ENCODE measurements at places on chromosomes 7 and 10. TPM values are rescaled to one million over a fixed set of nuclear protein-coding genes. Genes with fewer than 3 reads are reported as not detected.
A peak's percentile ranks its signal among the peaks of the same experiment; 100 is the strongest.

The BCAP29 gene
- 42.9 TPM for total RNA-seq

The GPR146 gene
- total RNA-seq: 2.3 TPM

The STEAP1B gene
- 2.0 TPM for total RNA-seq

The ITIH2 gene
- not detected for total RNA-seq

The PLEKHS1 gene
- total RNA-seq: 1.0 TPM

The PON1 gene
- not detected for total RNA-seq

The HOXA10 gene
- 1.1 TPM for total RNA-seq

The DUSP5 gene
- 26.8 TPM for total RNA-seq

The FGL2 gene
- total RNA-seq: 1.6 TPM

DNA sequence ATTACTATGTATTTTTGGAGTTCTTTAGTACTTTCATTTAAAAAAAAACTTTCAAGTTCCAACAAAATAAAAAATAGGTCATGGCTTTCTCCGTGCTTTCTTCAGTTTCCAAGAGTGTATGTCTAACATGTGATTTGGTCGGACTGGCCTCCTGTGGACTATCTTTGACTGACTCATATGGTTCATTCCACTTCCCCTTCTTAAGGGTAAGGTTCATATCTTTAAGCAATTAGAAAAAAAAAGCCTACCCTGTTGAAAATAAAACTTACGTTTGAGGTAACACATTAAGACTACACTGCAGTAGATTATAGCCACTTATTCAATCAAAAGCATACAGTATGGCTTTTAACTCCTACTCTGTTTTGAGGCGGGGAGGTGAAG, 112.8 kb upstream of the AHR start:
- peak; percentile 31 for ATAC-seq

- ATAC-seq: no peak
Observed at GRCh38 chr10:1156616-1156886, 100.4 kb downstream of the WDR37 start.

GRCh38 chr10:92573798-92574547, at the start of gene IDE:
TSS of gene IDE (minus strand) at chr10:92574093. CDS start at chr10:92574019, 74 bp downstream.
- ATAC-seq: peak; percentile 95

GRCh38 chr10:119734396-119735332, 8.8 kb downstream of the INPP5F start:
- ATAC-seq: no peak

GRCh38 chr7:81460250-81461045, 309.4 kb downstream of the HGF start:
- ATAC-seq: no peak

DNA sequence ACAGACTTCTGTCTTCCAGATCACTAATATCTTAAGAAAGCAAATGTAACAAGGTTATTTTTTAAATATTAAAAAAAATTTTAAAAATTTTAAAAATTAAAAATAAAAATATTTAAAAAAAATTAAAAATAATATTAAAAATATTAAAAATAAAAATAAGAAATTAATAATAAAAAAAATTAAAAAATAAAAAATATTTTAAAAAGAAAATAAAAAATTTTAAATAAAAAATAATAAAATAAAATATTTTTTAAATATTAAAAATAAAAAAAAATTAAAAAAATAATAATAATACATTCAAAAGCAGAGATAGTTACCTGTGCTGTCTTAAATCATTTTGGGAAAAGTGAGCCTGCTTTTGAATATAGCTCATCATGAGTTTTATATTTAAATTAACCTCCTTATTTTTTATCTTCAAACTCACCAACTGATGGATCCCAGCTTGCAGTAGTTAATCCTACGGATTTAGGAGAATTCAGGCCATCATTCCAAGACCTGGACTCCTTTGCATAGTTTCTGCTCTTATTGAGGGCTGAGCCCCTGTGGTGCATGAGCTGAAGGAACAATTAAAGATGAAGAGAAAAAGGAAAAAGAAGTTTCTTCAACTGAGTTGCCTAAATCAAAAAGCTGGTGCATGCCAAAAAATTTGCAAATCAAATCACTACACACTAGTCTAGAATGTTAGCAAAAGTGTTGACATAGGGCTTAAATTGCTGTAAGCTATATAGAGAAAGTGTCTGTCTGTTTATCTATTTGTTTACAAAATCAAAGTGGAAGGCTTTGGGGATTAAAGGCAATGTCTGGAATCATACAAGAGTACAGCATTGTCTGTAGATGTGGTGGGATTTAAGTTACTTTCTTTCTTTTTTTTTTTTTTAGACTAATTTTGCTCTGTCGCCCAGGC, 50.5 kb upstream of the ZNF438 start:
- no peak for ATAC-seq

DNA sequence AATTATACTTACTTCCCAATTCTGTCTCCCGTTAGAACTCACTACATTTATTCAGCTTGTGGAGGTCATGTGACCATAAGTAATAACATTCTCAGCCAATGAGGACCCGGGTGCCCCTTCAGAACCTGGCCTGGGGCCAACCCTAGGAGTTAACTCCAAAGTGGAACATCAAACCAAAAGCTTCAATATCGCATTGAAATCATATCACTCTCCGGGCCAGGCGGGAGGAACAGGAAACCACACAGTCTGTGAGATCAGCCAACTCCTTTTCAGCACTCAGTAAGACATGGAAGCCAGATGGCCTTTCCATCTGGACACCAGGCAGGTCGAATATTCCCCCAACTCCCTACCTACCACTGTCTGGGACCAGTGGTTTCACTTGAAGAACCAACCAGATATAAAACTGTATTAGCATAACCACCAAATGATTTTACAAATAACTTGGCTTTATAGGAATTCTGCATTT, 5.5 kb downstream of the CREB3L2 start:
- ATAC-seq: no peak

DNA sequence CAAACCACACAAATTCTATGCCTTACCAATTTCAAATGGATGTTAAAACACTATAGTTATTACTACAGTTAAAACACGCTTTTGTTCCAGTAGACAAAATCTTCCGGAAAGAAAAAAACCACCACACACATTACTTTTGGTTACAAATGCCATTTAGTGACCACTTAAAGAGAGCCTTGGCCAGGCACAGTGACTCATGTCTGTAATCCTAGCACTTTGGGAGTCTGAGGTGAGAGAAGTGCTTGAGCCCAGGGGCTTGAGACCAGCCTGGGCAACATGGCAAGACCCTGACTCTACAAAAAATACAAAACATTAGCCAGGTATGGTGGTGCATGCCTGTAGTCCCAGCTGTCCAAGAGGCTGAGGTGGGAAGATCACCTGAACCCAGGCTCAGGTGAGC, 7.2 kb downstream of the TNPO3 start:
- ATAC-seq: no peak

DNA sequence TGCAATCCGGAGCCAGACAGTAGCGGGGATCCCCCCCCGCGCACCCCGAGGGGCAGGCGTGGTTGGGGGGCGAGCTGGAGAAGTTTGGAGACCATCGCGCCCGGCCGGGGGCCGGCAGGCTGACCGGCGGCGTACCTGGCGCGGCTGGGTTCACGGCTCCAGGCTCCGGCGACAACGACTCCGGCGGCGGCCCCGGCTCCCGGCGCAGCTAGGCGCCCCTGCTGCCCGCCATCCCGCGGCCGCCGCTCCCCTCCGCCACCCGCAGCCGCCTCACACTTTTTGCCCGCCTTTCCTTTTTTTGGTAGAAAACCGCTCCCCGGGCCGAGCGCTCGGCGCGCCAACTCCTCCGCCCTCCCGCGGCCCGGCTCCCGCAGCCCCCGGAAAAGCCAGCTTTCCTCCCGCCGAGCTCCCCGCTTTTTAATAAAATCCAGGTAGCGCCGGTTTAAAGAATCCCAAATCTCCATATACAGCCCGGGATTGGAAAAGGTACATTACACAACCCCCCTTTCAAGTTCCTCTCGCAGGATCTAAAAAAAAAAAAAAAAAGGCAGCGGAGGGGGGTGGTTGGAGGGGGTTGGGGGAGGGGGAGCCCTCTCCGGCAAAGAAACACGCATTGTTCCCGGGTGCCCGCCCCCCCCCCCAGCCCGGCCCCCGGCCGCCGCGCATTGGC, at the start of gene TNRC18:
TSS of gene TNRC18 (minus strand) at position 529 of the 670 bp plus-strand sequence. CDS start 2,588 bp downstream, outside the sequence.
- ATAC-seq: no peak

GRCh38 chr10:89531359-89531758, 4.0 kb downstream of the SLC16A12 start:
- no peak for ATAC-seq

GRCh38 chr7:513521-514166, 6.0 kb downstream of the PDGFA start:
- no peak for ATAC-seq

- ATAC-seq: no peak
Observed at GRCh38 chr10:1629326-1630198, 107.8 kb downstream of the ADARB2 start.

DNA sequence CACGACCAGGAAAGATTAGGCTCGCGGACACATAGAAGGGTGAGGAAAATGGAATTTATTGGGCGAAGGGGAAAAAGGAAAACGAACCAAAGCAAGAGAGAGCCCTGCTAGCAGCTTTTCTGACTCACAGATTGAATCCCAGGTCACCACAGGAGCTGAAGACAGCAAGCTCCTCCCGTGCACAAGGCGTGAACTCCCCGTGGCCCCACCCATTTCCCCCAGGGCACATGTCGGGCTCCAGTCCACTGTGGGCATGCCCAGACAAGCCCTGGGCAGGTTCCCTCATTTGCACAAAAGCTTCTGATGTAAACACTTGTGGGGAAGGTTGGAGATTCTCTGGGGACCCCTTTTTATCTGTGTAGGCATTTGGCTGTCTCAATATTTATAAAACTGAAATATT, 582.4 kb downstream of the SUGCT start:
- ATAC-seq: peak; percentile 99

- no peak for ATAC-seq
Observed at GRCh38 chr10:13392701-13393100, 44.6 kb upstream of the SEPHS1 start.

DNA sequence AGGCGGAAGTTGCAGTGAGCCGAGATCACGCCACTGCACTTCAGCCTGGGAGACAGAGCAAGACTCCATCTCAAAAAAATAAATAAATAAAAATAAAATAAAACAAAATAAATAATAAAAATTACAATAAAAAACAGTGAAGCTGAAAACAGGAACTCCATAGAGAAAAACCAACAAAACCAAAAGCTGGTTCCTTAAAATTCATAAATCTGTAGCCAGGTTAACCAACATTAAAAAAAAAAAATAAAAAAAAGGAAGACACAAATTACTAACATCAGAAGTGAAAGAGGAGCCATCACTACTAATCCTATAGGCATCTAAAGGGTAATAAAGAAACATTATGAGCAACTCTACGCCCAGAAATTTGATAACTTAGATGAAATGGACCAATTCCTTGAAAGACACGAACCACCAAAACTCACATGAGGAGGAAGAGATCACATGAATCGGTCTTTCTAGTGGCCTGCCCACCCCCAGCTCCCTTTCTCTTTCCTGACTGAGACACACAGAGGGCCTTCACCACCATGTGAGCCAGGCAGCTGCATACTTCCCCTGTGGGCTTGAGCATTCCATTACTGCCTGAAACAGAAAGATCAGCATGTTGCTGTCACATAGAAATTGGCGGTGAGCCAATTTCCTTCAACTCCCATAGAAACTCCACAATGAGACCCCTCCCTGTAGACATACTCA, 208.7 kb downstream of the MAD1L1 start:
- no peak for ATAC-seq

DNA sequence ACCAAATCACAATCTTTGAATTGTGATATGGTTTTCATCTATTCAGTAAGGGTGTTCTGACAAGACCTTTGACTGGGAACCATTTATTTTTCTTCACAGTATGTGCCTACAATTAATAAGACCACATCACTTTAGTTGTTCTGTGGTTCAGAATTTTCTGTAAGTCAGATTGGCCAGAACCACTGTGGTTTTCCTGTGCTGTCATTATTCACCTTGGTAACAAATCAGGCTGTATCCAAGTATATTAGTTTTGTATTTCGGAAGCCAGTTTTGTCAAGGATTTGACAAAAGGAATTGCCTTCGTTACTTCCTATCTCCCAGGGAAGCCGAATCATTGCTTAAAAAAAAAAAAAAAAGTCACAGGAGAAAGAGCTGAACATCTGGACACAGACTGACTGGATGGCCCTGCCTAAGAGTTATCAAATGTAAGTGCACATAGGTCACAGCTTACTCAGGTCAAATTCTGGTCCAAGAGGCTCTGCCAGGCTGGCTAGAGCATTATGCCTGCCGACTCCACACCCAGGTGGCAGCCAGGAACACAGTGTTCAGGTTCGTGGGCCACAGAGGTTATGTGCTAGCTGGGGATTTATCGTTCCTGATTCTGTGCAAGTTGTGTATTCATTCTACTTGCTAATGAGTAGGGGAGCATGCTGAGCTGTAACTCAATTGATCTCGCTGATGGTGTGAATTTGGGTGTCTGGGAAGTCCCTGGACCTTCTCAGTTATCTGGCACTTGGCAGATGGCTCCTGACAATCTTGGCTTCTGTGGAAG, 175.3 kb downstream of the JAZF1 start:
- no peak for ATAC-seq

- no peak for ATAC-seq
Observed at GRCh38 chr10:31645786-31646185, 282.8 kb downstream of the ARHGAP12 start.

DNA sequence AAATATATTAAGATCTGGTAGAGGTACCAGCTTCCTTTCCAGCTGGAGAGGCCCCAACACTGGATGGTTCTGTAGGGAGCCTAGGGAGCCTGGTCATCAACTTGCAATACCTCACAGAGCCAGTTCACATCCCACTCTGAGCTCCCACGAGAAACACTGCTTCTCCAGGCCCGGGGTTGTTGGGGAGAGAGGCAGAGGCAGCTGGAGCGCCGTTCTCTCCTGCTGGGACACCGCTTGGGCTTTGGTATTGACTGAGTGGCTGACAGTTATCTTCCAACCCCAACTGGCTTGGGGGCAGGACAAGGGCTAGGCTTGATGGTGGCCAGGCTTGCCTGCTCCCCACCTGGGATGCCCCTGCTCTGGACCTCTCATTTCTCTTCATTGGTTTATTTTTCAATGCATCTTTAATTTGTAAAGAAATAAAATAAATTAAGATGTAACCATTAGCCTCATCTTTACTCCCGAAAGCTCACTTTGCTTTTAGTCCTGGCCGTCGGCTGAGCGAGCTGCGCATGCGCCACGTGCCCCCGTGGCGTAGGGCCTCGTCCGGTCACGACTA, 10.0 kb upstream of the CHCHD1 start:
- ATAC-seq: no peak

Data from esophagus mucosa (tissue), 1 donor.